ENCODE measurements at places on chromosomes 13 and 19.

DNA sequence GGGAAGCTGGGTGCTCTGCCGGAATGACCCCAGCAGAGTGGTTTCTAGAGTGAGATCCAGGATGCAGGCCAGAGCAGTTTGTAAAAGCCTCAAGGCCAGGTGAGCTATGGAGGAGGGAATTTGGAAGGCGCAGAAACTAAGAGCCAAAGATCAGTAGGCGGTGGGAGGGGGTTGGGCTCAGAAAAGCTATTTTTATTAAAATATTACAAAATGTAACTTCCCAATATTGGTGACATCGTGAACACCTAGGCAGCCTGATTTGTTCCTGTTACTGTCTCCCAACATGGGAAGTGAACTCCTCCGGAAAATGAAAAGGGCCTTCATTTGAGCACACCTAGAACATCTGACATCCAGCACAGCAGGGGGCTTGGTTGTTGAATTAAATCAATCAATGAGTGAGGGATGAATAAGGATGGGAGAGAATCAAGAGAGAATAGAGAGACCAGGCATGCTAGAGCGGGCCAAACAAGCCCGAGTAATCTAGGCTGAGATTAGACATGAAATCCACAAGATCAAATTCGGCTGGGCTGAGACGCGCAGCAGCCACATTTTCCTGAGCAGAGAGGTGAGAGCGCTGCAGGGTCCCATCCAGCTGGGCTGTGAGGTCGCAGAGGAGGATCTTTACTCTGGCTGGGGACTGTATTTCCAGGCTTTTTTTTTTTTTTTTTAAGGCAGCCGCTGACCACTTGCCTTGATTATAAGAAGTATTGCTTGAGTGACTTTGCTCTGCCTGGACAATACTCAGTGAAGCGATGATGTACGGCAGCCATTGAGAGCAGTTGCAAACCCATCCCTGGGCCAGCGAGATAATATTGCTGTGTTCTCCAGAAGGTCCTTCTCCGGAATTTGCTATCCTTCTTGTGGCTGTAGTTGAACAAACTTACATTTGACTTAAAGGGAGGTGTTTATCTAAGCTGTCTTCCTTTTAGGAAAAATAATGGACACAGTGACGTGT, 178.0 kb upstream of the KL start:
- no peak for DNase-seq

DNA sequence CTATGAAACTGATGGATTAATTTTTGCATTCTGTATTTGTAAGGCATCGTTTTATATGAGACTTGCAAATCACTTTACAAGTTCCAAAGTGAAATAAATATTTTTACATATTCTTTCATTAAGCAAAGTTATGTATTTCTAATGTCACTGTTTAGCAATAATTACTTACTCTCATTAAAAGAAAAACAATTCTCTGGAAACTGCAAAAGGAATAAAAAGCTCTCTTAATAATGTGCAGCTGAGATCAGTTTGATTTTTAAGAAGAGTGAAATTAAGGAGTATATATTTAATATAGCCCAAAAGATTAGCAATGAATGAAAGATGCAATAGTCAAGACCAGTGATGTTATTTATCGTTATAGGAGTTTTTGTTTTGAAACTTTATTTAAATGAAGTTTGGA, 155.2 kb downstream of the GPC5 start:
- DNase-seq = no peak

DNA sequence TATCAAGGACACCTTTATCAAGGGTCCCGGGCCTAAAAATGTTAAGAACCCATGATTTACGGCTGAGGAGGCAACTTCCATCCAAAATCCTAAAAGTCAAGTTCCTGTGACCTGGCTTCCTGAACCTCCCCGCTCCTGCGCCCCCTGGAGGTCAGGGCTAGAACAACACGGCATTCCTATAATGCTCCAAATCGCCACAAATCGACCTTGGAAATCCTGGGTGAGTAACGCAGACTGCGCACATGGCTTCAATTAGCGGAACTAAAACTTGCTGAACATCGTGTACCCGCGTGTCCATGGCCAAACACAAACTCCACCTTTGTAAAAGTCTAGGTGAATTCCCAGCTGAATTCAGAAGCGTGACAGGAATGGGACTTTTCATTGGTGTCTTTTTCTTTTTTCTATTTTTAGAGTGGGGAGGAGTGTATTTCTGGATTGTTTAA, 4.3 kb upstream of the C5AR1 start:
- DNase-seq = peak; percentile 59

DNA sequence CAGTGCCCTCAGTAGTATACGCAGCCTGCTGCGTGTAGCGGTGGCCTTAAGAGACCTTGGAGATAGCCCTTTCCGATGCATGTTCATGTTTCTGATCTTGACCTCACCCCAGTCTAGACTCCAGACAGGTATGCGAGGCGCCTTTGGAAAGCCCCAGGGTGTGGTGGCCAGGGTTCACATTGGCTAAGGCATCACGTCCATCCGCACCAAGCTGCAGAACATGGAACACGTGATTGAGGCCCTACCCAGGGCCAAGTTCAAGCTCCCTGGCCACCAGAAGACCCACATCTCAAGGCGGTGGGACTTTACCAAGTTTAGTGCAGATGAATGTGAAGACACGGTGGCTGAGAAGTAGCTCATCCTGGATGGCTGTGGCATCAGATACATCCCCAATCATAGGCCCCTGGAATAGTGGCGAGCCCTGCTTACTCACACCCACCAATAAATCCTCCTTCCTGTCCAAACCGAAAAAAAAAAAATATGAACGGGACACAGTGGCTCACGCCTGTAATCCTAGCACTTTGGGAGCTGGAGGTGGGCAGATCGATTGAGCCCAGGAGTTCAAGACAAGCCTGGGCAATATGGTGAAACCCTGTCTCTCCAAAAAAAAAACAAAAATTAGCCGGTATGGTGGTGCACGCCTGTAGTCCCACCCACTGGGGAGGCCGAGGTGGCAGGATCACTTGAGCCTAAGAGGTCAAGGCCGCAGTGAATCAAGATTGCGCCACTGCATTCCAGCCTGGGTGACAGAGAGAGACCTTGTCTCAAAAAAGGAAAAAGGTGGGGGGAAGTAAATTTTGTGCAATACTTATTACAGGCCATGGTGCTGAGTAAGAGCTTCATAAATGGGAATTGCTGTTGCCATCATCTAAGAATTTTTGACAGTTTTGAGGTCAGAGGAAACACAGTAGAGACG, 12.4 kb upstream of the CBLC start:
- DNase-seq = no peak

GRCh38 chr13:48573213-48574007, 40.5 kb upstream of the RCBTB2 start:
- no peak for DNase-seq

DNA sequence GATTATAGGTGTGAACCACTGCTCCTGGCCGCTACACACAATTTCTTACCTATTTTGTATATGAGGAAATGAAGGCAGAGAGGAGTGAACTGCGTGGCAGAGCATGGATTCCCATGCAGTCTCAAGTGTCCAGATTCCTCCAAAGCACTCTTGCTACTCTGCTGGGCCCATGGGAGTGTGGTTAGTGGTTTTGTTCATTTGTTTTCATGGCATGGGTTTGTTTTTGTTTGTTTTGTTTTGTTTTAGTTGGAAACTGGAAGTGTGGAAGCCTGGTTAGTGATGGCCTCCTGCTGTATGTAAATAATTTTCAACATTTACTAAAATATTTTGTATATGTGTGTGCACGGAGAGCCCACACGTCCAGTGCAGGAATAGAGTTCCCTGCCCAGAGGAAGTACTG, 61.3 kb upstream of the LRCH1 start:
- no peak for DNase-seq

GRCh38 chr19:9658769-9659168, 16.1 kb downstream of the ZNF562 start:
- no peak for DNase-seq

DNA sequence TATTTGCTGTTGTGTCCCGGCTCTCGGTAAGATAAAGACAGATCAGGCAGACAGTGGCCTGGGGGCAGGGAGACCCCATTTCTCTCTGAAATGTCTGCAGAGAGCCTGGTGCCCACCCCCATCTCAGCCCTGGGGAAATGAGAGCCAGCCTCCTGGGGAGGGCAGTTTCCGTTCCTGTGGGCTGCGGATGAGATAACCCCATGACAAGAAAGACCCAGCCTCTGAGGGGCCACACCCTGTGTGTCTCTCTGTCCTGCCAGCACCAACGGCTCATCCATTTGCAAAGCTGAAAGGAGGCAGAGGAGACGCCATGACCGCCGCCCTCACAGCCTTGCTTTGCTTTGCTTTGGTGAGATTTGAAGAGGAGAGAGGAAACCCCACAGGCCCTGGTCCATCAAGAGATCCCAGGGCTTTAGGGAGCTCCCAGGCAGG, 28.1 kb upstream of the KIR3DL3 start:
- no peak for DNase-seq

GRCh38 chr13:106373989-106374572, 161.4 kb downstream of the EFNB2 start:
- DNase-seq = no peak

GRCh38 chr13:87999240-87999700, 328.1 kb downstream of the SLITRK5 start:
- no peak for DNase-seq

GRCh38 chr13:102688306-102688973, 6.4 kb downstream of the METTL21C start:
- no peak for DNase-seq

GRCh38 chr19:48370955-48371354, 6.8 kb downstream of the SYNGR4 start:
- no peak for DNase-seq

DNA sequence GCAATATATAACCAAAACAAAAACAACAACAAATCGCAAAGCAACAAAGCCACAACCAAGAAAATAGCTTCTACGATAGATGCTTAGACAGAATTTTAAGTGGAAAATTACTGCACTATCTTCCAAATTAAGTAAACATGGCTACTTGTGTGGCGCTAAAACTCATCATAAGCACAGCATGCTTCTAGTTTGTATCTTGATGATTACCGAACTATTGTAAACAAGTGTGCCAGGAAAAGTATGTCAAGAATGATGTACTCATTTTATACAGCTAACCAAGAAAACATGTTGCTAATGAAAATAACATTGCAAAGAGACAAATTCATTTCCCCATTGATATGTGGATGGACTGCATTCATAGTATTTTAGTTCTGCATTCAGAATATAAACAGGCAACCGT, 271.9 kb upstream of the GPC6 start:
- no peak for DNase-seq

DNA sequence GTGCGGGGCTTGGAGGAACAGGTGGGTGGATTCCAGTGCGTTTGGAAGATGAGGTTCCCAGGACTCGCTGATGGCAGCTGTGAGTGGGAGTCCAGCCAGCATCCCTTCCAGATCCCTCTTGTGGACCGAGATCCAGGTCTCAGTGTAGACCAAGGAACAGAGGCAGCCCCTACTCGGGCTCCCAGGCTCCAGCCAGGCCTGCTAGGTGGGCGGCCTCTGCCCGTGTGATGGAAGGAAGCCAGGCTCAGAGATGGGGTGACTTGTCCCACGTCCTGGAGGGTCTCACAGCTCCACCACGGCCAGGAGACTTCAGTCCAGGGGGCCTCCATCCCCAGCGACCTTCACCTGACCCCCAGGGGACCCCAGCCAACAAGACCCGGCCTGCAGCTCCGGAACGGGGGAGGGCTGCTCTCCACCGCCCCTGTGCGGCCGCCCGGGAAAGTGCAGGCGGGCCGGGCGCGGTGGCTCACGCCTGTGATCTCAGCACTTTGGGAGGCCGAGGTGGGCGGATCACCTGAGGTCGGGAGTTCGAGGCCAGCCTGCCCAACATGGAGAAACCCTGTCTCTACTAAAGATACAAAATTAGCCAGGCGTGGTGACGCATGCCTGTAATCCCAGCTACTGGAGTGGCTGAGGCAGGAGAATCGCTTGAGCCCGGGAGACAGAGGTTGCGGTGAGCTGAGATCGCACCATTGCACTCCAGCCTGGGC, 729 bp upstream of the MADCAM1 start:
- DNase-seq = no peak

- no peak for DNase-seq
Observed at GRCh38 chr13:113652404-113653263, 5.4 kb downstream of the ATP4B start.

GRCh38 chr19:498977-499623, 2.8 kb downstream of the MADCAM1 start:
- DNase-seq = no peak

GRCh38 chr13:70941454-70941853, 833.2 kb upstream of the KLHL1 start:
- no peak for DNase-seq

GRCh38 chr19:10815007-10815536, 20.9 kb downstream of the TMED1 start:
- DNase-seq = no peak
